ENCODE measurements at places on chromosomes 12 and 14.

- no peak for DNase-seq
These were observed 174.1 kb downstream of the CRADD start for GRCh38 chr12:93851257-93851671.

DNA sequence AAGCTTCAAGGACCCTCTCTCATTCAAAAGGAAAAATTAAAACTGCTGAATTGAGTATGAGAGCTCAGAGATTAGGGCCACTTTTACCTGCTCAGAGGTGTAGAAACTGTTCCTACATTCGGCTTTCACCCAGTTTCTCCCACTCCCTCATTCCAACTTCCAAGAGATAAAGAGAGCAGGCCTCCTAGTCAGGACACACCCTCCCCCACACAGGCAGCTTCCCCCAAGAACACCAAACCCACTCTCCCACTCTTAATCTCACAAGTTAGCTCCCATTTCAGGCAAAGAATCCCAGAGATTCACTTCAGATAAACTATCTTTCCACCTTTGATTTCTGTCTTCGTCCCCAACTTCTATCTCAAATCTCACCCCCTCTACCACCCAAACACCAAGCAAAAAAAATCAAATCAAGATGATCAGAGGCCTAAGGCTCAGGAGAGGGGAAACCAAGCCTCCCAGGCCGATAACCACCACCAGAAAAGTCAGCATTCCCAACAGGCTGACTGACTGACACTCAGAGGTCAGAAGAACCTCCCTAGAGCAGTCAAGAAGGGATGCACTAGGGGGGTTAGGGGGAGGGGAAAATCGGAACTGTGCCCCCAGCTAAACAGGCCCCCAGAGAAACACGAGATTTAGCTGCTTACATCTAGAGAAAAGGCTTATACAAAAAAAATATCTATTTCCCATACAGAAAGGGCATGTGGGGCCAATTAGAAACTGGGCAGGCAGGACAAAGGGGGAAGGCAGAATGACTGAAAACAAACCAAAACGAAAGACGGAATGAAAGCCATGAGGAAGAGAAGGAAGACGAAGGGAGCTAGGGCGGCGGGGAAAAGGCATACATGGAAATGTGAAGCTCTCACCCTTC lies 13.2 kb upstream of the CDH24 start:
- no peak for DNase-seq

DNA sequence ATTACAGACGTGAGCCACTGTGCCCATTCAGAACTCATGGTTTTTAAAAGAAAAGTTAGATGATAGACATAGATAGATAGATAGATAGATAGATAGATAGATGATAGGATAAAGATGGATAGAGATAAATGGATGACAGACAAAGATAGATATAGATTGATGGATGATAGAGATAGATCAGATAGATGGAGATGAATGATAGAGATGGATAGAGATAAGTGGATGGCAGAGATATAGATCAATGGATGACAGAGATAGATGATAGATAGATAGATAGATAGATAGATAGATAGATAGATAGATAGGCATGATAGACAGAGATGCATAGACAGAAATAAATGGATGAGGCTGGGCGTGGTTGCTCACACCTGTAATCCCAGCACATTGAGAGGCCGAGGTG lies 13.7 kb upstream of the SLC25A3 start:
- DNase-seq: no peak

DNA sequence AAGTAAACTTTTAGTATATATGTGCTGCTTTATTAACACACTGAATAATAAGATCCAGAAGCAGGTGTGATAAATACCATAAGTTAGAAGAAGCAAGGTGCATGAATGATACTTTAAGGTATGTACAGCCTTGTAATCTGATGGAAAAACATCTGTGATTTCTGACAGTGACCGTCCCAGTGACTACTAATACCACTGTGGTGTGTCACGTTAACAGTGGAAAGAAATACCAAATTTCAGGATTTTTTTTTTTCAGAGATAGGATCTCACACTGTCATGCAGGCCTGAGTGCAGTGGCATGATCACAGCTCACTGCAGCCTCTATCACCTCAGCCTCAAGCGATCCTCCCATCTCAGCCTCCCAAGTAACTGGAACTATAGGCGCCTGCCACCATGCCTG lies 21.5 kb downstream of the SDS start:
- DNase-seq: no peak

- DNase-seq: no peak
These were observed 942 bp downstream of the ATF7IP start for GRCh38 chr12:14366209-14367039.

DNA sequence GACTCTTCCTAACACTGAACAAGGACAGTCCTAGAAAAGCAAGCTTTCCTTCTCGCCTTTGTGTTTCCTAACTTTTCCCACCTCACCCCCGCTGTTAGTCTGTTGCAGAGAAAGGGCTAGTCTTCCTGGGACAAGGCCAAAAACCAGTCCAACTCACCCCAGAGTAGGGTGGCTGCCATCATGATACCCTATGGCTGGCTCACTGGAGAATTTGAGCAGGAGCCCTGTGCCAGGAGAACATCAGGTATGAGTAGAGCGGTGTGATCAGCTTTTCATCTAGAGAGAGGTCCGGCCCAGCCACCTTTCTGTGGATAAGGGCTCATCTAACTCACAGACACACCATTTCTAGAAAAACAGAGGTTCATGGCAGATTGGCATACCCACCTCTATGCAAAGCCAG lies 16.7 kb upstream of the ZFP36L1 start:
- no peak for DNase-seq

GRCh38 chr12:27142101-27142721 lies 59.8 kb upstream of the C12orf71 start:
- peak; percentile 71 for DNase-seq
